ENCODE measurements at places on chromosomes 7 and 10.
A peak's percentile ranks its signal among the peaks of the same experiment; 100 is the strongest.

DNA sequence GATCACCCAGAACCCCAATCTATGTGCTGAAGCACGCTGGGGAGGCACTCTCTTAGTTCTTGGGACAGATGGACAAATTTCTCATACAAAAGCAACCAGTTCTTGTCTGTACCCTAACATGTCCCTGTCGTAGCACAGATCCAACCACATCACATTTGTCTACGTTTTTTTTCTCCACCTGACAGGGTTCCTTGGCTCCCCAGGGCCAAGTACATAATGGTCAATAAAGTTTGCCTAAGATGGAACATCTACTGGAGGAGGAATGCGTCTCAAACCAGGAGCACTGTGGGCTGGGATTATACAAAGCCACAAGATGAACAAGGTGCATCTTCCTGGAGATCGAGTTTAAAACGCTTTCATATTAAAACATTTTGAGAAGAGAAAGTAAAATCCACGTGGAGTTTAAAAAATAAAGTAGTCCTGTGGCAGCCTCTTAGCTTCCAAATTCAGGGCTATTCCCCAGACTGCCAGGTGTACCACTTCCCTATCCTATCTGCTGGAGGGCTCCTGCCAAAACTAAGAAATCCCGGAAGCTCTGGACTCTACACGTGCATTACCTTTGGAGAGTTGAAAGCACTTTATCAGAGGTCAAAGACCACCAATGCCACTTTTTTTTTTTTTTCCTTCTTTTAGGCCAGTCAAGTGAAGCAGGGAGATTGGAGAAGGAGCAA lies 1.4 kb downstream of the TMEM243 start:
- DNase-seq, result no peak

GRCh38 chr7:3043544-3044371 lies at the start of gene CARD11:
Gene CARD11 (minus strand): TSS chr7:3043867. CDS start chr7:2958506, 85,361 bp downstream.
- peak; percentile 41 for DNase-seq

GRCh38 chr10:70751356-70751755 lies 33.8 kb downstream of the TBATA start:
- no peak for DNase-seq

GRCh38 chr10:103040418-103040817 lies 122.3 kb downstream of the CNNM2 start:
- DNase-seq, result no peak

GRCh38 chr10:130361351-130362105 lies 225.3 kb downstream of the GLRX3 start:
- DNase-seq, result no peak

Measured in stimulated activated CD4-positive, alpha-beta T cell treated with anti-CD3 and anti-CD28 coated beads, TNF-alpha, amount 100 ng/mL, for 4 hours (primary cell).